ENCODE measurements at places on chromosomes 6 and 20.
A peak's percentile ranks its signal among the peaks of the same experiment; 100 is the strongest.

DNA sequence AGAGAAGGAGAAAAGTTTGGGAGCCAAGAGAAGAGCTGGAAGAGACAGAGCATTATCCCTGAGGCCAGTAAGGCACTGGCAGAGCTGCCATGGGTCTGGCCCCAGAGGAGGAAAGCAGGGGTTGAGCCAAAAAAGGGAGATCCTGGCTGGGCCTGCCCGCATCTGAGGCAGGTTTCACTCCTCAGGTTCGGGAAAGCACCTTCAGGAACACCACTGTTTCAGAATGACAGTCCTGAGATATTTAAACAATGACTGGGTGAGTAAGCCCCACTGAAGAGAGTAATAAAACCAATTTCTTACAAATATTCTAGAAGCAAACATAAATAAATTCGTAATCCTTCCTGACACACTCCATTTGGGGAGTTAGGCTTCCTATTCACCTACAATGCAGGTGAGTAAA, 152.2 kb downstream of the BACH2 start:
- no peak for DNase-seq

GRCh38 chr20:53643031-53643832, 49.6 kb upstream of the ZNF217 start:
- DNase-seq, result peak; percentile 59

GRCh38 chr6:129133770-129134192, 250.8 kb downstream of the LAMA2 start:
- DNase-seq, result no peak

DNA sequence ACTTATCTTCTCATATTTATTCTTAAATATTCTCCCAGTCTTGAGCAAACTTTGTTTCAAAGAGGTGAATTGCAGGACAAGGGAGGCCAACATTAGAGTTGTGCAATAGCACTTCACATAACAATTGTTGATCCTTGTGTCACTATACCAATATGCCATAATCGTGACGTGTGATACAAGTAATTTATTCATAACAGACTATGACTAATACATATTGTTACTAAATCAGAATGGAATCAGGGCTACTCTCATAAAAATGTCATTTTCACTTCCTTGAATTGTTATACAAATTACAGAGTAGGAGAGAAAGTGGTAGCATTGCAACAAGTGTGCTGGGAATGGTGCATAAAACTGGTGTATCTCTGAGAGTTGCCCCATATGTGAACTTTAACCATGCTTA, 37.2 kb upstream of the PLCB1 start:
- DNase-seq, result no peak

GRCh38 chr6:148501178-148501590, 158.5 kb downstream of the SASH1 start:
- DNase-seq, result no peak

DNA sequence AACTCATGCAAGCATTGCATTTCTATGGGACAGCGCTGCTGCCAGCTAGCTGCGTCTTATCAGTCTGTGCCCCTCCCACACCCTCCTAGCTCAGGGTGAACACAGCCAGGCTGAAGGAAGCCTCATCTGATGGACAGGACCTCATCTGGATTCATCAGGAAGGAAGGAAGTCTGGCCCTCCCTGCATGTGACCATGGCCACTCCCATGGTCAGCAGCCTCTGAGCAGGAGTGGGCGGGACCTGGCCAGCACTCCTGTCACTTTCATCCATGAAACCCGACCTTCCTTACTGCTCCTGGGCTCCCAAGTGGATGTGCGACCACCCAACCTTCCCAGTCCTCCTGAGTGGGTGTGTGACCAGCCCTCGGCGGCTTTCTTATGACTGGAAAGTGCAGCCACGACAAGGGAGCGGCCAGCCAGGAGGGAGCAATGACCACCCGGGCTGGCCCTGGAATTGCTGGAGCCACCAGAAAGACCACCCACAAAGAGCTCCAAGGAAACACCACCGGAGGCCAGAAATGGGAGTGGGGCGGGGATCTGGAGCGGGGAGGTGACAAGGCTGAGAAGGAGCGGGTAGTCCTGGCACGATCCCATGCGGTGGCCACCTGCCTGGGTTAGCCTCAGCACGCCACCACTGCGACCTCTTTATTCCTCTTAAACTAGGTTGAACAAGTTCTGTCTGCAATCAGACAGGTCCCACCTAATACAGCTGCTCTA, 241.2 kb downstream of the TTLL2 start:
- no peak for DNase-seq

- DNase-seq, result no peak
Measured at GRCh38 chr6:15330174-15330944, 84.5 kb downstream of the JARID2 start.

- DNase-seq, result no peak
Measured at GRCh38 chr6:113562248-113562647, 294.9 kb upstream of the MARCKS start.

- no peak for DNase-seq
Measured at GRCh38 chr6:132143258-132143657, 192.1 kb upstream of the CCN2 start.

DNA sequence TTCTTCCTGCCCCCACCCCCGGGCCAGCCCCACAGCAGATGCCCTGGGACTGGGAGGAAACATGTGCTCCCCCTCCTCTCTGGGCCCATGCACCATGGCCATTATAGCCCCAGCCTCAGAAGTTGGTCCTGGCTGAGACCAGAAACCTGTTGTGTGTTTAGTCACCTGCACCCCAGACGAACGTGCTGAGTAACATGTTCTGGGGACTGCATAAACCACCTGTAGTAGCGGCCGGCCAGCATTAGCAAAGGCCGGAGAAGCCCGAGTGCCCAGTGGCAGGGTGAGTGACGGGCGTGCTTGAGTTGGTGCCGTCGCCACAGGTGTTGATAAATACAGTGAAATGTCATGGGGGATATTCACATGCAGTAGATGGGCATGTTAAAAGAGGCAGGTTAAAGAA, 73.9 kb downstream of the TCP11 start:
- DNase-seq, result no peak

- DNase-seq, result no peak
Measured at GRCh38 chr6:11367638-11368199, 135.3 kb upstream of the NEDD9 start.

- no peak for DNase-seq
Measured at GRCh38 chr6:152124429-152125074, 317.1 kb downstream of the ESR1 start.

- no peak for DNase-seq
Measured at GRCh38 chr6:86535100-86535499, 402.2 kb upstream of the HTR1E start.

GRCh38 chr20:44129911-44130718, 56.9 kb downstream of the JPH2 start:
- DNase-seq, result no peak

GRCh38 chr6:34570066-34570833, 14.1 kb upstream of the SPDEF start:
- DNase-seq, result no peak

DNA sequence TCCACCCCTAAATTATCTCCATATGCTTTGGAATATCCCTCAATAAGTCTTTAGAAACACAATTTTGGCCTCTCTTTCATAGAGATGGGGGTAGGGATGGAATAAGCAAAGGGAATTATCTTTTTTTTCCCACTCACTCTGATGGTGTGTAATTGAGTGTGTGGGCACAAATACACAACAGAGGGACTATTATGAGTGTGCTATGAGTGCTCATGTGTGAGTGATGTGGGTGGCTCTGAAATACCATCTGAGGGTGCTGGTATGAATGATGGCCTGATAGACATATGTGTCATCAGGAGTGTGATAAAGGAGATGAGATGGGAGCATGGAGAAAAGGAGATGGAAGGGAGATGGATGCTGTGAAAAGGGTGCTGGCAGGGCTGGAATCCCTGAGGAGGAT, 35.6 kb downstream of the GSS start:
- DNase-seq, result no peak

- no peak for DNase-seq
Measured at GRCh38 chr20:22776369-22776768, 192.0 kb upstream of the FOXA2 start.

GRCh38 chr20:57633945-57634491, 13.8 kb upstream of the ZBP1 start:
- DNase-seq, result no peak

GRCh38 chr20:49976542-49976941, 6.2 kb upstream of the SNAI1 start:
- no peak for DNase-seq

DNA sequence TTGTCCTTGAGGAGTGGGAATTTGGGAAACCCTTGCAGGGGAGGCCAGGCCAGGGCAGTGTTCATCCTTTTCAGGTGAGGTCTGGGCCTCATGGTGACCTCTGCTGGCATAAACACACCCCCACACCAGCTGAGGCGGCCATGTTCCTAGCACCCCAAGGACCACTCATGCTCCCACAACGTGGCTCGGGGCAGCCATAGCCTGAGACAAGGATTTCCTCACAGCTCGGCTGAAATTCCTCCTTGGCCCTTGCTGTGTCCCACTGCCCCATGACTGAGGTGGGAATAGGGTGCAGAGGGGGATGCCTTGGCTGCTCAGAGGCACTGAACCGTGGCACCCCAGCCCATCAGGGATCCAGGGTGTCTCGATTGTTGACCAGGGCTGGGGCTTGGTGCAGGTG, 27.3 kb upstream of the SPDEF start:
- DNase-seq, result no peak

DNA sequence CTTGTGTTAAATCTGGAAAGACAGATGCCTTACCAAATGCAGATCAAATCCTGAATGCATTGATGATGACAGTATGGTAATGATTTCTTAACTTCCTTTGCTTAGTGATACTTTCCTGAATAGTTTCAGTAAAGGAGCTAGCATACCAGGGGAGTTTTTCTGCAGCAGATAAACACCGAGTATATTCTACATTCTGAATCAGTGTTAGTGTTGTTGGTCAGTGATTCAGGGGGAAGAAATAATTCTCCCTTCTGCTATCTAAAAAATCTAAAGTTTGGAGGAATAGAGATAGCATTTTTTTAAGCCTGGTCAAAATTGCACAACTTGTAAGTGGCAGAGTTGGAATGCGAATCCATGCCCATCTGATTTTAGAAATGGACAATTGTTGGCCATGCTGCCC, 512.2 kb upstream of the MARCKS start:
- no peak for DNase-seq

- DNase-seq, result no peak
Measured at GRCh38 chr6:15337582-15337981, 91.7 kb downstream of the JARID2 start.

GRCh38 chr6:135145063-135145800, 35.9 kb upstream of the MYB start:
- peak; percentile 17 for DNase-seq

- DNase-seq, result no peak
Measured at GRCh38 chr20:2179233-2179580, 77.6 kb downstream of the STK35 start.

- no peak for DNase-seq
Measured at GRCh38 chr6:144736763-144737162, 451.6 kb downstream of the UTRN start.

DNA sequence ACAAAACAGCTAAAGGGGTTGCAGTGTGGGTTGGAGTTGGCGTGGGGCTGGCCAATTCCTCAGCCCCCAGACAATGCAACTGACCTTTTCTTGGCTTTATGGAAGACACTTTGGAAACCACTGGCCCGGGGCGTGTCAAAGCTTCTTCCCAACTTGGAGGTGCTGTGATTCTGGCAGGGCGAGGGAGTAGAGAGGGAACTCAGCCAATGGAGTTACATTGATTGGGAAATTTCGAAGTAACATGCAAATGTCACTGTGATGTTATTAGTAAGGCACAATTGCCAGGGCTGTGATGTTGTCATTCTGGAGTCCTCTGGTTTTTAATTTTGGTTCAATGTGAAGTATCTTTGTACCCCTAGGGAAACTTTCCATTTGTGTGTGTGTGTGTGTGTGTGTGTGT, 41.5 kb upstream of the EPB41L1 start:
- no peak for DNase-seq

GRCh38 chr6:31479151-31479932, 18.6 kb upstream of the MICB start:
- DNase-seq, result no peak

GRCh38 chr6:71886184-71887005, at the start of gene RIMS1:
Gene RIMS1 (plus strand): TSS chr6:71886550. CDS start chr6:71887024, 474 bp downstream.
- no peak for DNase-seq

GRCh38 chr6:160137130-160137988, 15.7 kb downstream of the SLC22A1 start:
- DNase-seq, result no peak

DNA sequence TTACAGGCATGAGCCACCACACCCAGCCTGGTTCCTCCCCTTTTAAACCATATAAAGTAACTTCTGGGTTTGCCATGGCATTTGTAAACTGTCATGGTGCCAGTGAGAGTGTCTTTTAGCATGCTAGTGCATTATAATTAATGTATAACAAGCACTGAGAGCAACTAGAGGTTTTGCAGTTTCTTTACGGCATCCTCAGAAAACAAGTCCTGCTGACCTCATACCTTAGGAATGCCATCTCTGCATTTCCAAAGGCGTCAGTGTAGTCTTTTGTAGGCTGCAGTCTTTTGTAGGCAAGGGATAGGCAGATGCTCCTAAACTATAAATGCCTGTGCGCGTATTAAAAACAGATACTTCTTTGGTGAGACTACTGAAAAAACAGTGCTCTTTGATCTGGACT, 75.0 kb upstream of the EZR start:
- no peak for DNase-seq

- DNase-seq, result no peak
Measured at GRCh38 chr6:16657768-16658167, 103.5 kb downstream of the ATXN1 start.

GRCh38 chr6:107801173-107801886, 22.8 kb downstream of the SCML4 start:
- no peak for DNase-seq

GRCh38 chr6:107811591-107812218, 12.4 kb downstream of the SCML4 start:
- no peak for DNase-seq

GRCh38 chr6:9186148-9186547, 750.8 kb upstream of the SLC35B3 start:
- no peak for DNase-seq

DNA sequence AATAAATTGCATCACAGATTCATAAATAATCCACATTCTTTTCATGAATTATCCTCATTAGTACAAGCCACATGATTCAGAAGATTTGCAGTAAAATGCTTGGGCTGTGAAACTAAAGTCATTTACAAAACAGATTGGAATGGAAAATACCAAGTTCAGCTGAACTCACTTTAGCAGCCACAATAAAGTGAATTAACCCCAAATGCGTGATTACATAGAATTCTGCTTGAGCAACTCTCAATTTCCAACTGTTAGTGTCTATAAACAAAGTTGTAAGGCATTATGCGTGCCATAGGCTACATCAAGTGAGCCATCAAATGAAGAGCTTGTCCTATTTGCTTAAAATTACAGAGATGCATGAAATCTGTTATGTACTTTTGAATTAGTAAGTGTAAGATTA, 60.4 kb upstream of the GFRAL start:
- DNase-seq, result no peak
